ENCODE measurements at places on chromosomes 16 and 17.

DNA sequence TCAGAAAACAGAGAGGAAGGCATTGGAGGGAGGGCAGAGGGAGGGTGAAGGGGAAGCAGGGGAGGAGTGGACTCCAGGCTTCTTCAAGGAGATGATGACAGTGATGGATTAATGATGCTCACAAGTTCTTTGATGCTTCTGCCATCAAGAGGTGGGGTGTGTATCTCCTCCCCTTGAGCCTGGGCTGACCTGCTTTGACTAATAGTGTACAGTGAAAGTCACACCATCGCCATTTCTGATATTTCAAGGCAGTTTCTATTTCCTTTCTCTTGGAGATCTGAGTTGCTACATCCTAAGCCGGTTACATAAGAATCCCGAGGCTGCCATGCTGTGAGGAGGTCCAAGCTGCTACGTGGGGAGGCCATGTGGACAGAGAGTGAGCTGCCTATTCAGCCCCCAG, 312.5 kb downstream of the MAF start:
- DNase-seq = no peak

DNA sequence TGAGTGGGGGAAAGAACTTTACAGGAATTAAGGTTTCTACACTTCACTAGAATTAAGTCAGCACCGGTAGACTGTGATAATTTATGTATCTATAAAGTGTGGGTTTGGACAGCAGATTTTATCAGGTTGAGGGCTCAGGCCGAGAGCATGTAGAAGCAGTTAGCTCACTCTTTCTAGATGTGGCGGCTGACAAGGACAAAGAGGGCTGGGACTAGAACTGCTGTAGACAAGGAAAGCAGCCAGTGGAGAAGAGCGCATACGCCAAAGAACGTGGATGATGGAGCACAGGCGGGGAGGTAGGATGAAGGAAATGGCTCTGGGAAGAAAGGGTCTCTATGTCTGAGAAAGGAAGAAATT, 504 bp upstream of the GOSR1 start:
- DNase-seq = no peak

DNA sequence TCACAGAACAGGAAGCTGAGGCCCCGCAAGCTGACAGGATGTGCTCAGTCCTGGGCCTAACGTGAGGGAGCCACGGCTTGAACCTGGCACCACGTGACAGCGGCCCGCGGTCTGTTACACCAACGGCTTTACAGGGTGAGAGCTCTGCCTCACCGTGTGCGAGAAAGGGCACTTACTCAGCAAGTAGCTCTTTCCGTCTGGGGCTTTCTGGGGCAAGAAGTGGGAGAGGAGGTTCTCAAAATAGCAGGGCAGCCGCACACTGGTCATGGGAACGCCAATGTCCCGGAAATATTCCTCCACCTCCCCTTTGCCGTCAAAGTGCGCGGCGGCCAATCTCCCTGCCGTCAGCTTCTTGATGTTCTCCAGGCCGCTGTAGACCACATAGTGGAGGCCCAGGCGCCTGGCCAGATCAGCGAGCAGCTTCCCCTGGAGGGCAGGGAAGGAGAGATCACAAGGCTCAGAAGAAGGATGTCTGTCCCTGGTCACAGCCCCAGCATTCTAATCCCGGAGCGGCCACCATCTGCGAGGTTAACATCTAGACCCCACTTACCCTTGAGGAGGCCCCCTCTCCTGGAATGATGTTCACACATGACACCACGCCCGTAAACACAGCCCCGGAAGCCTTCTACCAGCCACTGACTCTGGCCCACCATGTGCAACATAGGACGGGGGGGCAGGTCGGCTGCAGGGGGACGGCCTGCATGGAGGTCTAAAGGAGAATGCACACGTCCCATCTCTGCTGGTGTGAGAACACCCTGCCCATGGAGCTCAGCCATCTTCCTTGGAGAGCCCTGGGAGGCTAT, 8.2 kb downstream of the NMRAL1 start:
- DNase-seq = peak; percentile 37

- peak; percentile 5 for DNase-seq
Measured at GRCh38 chr16:997440-998051, 16.0 kb downstream of the SOX8 start.

DNA sequence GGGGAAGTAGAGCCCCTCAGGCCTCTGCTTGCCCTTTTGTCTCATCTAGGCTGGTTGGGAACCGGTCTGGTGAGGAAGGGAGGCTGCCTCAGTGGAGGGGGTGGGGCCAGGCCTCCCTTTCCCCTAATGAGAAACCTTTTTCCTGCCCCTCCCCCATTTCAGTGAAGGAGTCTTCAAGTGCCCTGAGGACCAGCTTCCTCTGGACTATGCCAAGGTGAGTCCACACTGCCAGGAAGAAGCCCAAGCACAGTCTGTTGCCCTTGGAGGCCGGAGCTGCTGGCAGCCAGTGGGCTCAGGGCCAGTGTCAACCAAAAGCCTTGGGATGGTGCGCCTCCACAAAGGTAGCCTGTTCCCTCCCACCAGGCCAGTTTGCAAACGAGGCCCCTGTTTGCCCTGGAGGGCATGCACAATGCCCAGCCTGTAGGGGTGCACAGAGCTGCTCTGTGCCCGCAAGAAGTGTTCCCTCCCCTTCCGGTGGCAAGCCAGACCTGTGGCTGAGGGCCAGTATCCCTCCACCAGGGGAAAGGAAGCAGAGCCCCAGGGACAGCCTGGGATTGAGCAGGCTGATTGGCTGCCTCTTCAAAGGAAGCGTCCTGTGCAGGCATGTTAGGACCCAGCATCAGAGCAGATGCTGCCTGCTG, 3.4 kb downstream of the TRAF4 start:
- no peak for DNase-seq

- no peak for DNase-seq
Measured at GRCh38 chr16:4692460-4693295, 684 bp upstream of the NUDT16L1 start.

DNA sequence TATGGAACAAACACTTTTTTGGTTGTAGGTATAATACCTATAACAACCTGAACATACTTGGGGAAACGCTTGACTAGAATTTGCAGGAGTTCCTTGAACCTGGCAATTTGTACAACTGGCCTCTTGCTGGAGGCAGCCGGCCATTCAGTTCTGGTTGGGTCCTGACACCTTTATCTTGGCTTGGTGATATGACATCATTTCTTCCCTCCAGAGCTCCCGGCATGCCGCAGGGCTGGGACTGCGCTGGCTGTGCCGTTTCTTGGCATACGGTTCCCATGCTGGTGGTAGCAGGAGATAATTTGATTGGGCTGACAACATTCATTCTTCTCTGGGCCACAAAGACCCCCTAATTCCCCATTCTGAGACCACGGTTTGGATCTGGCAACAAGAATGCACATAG, 87.5 kb downstream of the ASIC2 start:
- DNase-seq = no peak

GRCh38 chr16:31430380-31431052, 2.4 kb upstream of the COX6A2 start:
- no peak for DNase-seq

GRCh38 chr17:46820592-46821450, 2.3 kb upstream of the WNT3 start:
- DNase-seq = no peak

- DNase-seq = no peak
Measured at GRCh38 chr17:21373036-21373435, 3.1 kb upstream of the KCNJ12 start.

DNA sequence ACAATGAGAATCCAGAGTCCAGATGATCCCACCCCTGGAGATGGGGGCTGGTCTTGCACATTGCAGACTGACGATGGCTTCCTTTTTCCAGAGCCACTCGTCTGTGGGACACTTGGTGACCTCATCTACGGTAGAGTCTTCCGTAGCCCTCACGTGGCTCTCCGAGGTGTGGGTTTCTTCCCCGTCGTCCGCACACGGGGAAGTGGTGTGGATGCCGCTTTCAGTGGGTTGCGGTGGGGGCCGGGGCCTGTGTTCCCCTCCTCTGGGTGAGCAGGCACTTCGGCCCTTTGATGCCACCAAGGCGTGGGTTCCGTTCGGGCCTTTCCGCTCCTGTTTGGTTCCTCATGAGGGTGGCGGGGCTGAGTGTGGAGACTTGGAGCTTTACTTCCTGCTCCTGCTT, 21.4 kb downstream of the BAIAP2 start:
- DNase-seq = no peak

- DNase-seq = peak; percentile 22
Measured at GRCh38 chr17:40909351-40909750, 24.3 kb upstream of the KRT20 start.

DNA sequence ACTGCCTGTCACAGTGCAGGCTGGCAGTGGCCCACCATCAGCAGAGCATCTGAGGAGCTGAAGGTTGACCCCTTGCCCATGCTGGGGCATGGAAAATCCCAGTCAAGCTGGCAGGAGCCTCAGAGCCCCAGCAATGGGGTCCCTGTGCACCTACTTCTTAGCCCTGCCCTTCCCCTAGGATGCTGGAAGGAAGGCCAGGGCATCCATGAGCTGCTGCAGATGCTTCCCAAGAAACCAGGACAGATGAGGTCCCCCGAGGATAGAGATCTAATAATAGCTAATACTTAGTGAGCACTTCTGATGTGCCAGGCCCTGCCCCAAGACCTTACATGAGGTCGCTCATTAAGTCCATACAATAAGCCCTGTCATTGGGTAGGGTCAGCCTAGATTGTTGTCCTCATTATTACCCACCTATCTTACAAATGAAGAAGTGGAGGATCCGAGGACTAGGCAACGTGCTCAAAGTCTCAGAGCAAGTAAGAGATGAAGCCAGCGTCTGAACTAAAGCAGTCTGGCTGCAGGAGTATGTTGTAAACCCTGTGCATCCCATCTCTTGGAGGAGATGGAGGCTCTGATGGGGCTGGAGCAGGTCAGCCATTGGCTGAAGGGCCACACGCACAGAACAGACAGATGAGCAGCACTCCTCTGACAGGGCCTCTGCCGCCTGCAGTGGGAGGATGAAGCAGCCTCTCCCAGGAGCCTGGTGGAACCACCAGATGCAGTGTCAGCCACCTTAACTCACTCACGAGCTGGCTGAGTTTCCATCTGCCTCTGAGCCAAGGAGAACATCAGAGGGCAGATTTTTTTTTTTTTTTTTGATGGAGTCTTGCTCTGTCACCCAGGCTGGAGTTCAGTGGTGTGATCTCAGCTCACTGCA, 175.4 kb downstream of the WSCD1 start:
- DNase-seq = no peak

DNA sequence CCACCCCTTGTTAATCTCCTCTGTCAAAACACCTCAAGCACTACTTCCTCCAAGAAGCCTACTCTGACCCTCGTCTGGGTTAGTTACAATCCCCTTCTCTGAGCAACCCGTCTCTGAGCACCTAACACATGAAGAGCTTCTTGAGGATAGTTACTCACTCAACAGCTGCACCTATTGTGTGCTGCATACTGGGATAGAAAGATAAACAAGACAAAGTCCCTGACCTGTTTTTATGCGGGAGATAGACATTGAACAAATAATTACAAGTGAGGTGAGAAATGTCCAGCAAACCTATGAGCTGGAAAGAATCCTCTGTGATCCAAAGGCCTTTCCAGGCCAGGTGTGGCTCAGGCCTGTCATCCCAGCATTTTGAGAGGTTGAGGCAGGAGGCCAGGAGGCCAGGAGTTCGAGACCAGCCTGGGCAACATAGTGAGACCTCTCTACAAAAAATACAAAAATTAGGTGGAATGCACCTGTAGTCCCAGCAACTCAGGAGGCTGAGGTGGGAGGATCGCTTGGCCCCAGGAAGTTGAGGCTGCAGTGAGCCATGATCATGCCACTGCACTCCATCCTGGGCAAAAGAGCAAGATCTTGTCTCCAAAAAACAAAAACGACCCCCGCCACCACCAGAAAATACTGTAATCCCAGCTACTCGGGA, 5.5 kb upstream of the ZNF771 start:
- no peak for DNase-seq

DNA sequence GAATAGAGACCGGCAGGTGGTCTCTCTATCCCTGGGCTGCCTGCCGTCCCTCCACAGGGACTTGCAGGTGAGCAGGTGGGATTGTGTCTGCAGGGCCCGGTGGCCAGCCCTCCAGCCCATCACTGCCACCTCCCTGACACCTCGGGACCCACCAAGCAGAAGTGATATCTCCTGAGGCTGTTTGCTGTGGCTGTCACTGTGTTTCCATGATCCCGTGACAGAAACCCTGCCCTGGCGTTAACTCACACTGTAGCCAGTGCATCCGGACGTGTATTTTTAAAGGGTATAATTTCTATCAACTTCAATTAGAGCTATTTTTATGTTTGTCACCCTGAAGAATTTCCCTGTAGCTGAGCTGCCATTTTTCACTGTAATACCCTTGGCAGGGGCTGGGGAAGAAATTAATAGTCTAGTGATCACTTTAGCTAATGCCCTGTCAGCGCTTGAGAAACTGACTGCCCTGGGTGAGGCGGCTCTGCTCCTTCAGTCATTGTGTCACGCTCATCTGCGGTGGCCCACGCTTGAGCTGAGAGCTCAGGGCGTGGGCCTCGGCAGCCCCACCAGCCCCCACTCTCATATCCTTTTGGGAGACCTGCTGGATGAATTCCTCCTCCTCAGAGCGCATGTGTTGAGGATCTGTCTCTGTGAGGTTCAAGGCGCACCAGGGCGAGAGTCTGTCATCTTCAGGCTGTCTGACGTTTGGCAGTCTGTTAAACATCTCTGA, 229.9 kb upstream of the CIBAR2 start:
- DNase-seq = no peak

DNA sequence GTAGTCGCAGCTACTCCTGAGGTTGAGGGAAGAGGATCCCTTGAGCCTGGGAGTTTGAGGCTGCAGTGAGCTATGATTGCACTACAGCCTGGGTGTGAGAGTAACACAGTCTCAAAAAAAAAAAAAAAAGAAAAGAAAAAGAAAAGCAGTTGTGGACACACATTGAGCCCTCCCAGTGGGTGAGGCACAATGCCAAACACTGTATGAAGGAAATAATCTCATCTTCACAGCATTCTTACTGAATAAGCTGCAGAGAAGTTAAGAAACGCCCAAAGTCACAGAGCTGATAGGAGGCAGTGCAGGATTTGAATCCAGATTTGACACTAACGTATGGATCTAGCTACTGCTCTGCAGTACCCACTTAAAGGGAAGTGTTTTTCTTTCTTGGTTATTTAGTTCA, 5.9 kb upstream of the LYZL6 start:
- DNase-seq = no peak

GRCh38 chr16:50610331-50611262, 62.4 kb downstream of the NKD1 start:
- no peak for DNase-seq

DNA sequence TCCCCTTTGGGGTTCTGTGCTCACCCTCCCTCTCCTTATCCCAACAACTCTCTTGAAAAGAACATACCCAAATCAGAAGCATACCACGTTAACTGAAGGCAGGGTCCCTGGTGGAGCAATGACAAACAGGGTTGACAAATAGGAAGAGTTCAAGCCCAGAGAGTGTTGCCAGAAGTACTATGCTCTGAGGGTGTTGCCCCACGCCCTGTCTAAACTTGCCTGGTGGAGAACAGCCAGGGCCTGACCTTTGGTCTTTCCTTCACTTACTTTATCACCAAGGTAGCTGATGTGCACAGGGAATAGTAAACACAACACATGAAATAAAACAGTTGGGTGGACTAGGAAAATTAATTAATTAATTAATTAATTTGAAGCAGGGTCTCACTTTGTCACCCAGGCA, 23.3 kb downstream of the ZNF75A start:
- no peak for DNase-seq

- DNase-seq = no peak
Measured at GRCh38 chr16:11639925-11640899, 28.0 kb upstream of the SNN start.

GRCh38 chr17:80980397-80981061, 11.1 kb upstream of the CHMP6 start:
- no peak for DNase-seq

Measured in stimulated activated CD8-positive, alpha-beta memory T cell treated with anti-CD3 and anti-CD28 coated beads, Interleukin-7, amount 100 ng/mL, for 24 hours (primary cell).